ENCODE measurements at places on chromosomes 4 and X. TPM values are rescaled to one million over a fixed set of nuclear protein-coding genes. Genes with fewer than 3 reads are reported as not detected.

The EDA gene
- total RNA-seq = 0.22 TPM

The SPANXB1 gene
- total RNA-seq = not detected

The IRS4 gene
- total RNA-seq = not detected

The UCP1 gene
- not detected for total RNA-seq

The GABRA4 gene
- total RNA-seq = 0.39 TPM

The SERTM2 gene
- total RNA-seq = not detected

The MTTP gene
- total RNA-seq = 0.22 TPM

The KIAA1210 gene
- not detected for total RNA-seq

The FAM120C gene
- 11.0 TPM for total RNA-seq

The ATP11C gene
- total RNA-seq = 58.6 TPM

The NUP62CL gene
- 0.22 TPM for total RNA-seq

The FRMD7 gene
- 1.6 TPM for total RNA-seq

The SSX3 gene
- total RNA-seq = not detected

The GPC3 gene
- total RNA-seq = not detected

The CPE gene
- 18.2 TPM for total RNA-seq

The ASMTL gene
- total RNA-seq = 18.9 TPM

The MAOA gene
- 7.6 TPM for total RNA-seq

The PROM1 gene
- total RNA-seq = not detected
